A549 treated with ZK216348 at 1 μM for 4 hours (cell line): ENCODE measurements at places on chromosomes 1 and 21. TPM values are rescaled to one million over a fixed set of nuclear protein-coding genes. Genes with fewer than 3 reads are reported as not detected.

PROK1 gene
- not detected in 5 replicates for total RNA-seq

KNCN gene
- not detected in 5 replicates for total RNA-seq

MAP3K7CL gene
- total RNA-seq = 1.1 to 2.6 TPM (median 1.4 TPM) in 5 replicates

C2CD4D gene
- not detected in 5 replicates for total RNA-seq

NPPB gene
- 0.42 TPM in 1 of 5 replicates, not detected in the others for total RNA-seq

RABGGTB gene
- total RNA-seq = 59.5 to 87.0 TPM (median 65.8 TPM) in 5 replicates

MMP23B gene
- total RNA-seq = 0.39 to 1.5 TPM (median 0.92 TPM) in 4 of 5 replicates, not detected in the other

TNNT2 gene
- 0.34 TPM in 1 of 5 replicates, not detected in the others for total RNA-seq

KPRP gene
- total RNA-seq = not detected in 5 replicates

MFN2 gene
- total RNA-seq = 30.8 to 37.4 TPM (median 34.7 TPM) in 5 replicates

CFAP107 gene
- not detected in 5 replicates for total RNA-seq

SH2D2A gene
- total RNA-seq = 3.0 to 5.3 TPM (median 4.0 TPM) in 5 replicates

NUDT4B gene
- 0.31 to 2.4 TPM (median 0.85 TPM) in 3 of 5 replicates, not detected in the others for total RNA-seq

AMPD1 gene
- 0.32 TPM in 1 of 5 replicates, not detected in the others for total RNA-seq

TRIM46 gene
- 1.0 to 3.1 TPM (median 1.8 TPM) in 5 replicates for total RNA-seq

PARP1 gene
- 105 to 126 TPM (median 114 TPM) in 5 replicates for total RNA-seq

RGS8 gene
- not detected in 5 replicates for total RNA-seq

COP1 gene
- 24.6 to 34.7 TPM (median 31.3 TPM) in 5 replicates for total RNA-seq

CD53 gene
- total RNA-seq = not detected in 5 replicates

ZZZ3 gene
- total RNA-seq = 13.9 to 21.9 TPM (median 15.8 TPM) in 5 replicates

ACTN2 gene
- total RNA-seq = not detected in 5 replicates

PCAT6 gene
- 1.4 to 5.4 TPM (median 4.3 TPM) in 5 replicates for total RNA-seq

FAM151A gene
- total RNA-seq = 0.12 to 0.15 TPM in 2 of 5 replicates, not detected in the others
